IPS DF 6.9 (cell line): ENCODE measurements at places on chromosomes 3 and 15.

DNA sequence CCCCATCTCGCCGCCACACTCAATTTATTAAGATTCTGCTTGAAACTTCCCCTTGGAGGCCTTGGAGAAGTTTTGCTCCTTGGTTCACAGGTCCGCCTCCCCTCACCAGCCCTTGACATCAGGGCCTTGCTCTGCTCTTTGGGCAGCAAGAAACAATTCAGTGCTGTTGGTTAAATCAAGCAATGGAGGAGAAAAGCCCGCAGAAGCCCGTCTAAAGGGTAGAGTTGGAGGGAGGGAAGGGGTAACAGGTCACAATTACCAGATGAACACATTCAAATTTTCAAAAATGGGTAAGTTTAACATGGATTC, 429 bp downstream of the PARP9 start:
- no peak for DNase-seq

DNA sequence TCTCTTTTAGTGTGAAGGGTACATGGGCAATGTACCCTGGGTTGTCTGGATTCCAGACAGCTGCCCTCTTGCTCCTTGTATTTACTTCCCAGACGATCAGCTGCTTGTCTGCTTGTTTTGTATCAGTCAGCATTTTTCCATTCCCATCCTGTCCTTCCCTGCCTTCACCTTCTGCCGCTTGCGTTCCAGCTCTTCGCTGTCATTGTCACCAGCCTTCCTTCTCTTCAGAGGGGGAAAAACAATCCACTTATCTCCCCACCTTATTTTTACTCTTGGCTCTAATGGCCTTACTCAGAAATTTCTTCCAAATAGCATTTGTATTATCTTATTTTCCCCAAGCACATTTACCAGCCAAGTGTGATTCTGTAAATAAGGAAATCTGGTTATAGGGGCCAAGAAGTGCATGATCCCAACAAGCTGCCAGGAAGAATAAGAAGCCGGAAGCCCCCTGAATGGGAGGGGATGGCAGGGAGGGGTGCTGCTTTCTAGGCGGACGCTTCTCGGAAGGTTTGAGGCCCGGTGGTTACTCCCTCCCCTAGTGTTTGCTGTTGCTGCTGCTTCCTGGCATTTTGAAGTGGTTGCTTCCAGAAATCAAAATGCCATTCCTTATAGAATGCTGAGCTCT, 497.6 kb downstream of the NTRK3 start:
- no peak for DNase-seq

DNA sequence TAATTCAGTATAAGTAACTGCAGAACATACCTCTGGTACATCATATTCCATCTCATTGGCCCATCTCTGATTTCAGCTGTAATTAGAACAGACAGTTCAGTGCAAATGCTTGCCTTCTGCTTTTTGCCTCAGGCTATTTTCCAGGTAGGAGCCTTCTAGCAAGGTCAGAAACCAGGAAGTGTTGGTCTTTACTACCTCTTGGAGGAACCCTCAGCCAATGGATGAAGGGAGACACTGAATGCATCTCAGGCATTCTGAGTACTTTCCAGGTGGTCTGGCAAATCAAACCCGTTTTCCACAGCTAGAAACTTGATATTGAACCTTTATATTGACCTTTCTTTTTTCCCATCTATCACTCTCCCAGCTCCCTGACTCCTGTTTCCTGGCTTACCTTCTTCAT, 348.5 kb upstream of the SOX2 start:
- no peak for DNase-seq

- no peak for DNase-seq
Observed at GRCh38 chr3:196320137-196320536, 2.1 kb upstream of the DYNLT2B start.

GRCh38 chr3:104687362-104687761, 679.3 kb upstream of the ALCAM start:
- no peak for DNase-seq

- DNase-seq, result no peak
Observed at GRCh38 chr3:18234717-18235335, 190.3 kb downstream of the SATB1 start.

- DNase-seq, result no peak
Observed at GRCh38 chr3:29427266-29428103, 146.6 kb downstream of the RBMS3 start.

- no peak for DNase-seq
Observed at GRCh38 chr3:140370686-140371085, 307.2 kb upstream of the TRIM42 start.

GRCh38 chr15:45030743-45031142, 7.7 kb downstream of the SORD start:
- no peak for DNase-seq

- DNase-seq, result no peak
Observed at GRCh38 chr15:74994236-74994635, 1.1 kb upstream of the SCAMP5 start.

DNA sequence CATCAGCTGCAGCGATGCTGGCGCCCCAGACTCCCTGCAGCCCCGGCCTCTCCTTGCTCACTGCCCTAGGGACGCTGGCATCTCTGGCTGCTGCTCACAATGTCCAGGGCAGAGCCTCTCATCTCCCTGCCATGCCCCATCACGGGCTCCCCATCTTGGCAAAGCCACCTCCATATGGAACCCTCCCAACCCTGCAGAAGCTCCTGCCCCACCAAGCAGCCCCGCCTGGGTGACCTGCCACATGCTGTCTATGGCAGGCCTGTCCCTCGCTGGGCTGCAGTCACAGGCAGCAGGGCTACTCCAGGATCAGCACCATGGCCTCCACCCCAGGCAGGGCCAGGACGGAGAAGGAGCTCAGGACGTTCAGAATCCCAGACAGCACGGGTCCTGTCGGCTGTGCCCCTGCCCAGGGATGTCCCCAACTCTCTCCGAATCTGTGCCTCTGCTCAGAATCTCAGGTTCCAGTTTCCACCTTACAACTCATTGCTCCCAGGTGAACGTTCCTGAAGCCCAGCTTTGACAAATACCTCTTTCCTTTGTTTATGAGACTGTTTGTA, 58.4 kb downstream of the PLXNA1 start:
- no peak for DNase-seq

- no peak for DNase-seq
Observed at GRCh38 chr15:81336568-81336967, 12.6 kb upstream of the STARD5 start.

DNA sequence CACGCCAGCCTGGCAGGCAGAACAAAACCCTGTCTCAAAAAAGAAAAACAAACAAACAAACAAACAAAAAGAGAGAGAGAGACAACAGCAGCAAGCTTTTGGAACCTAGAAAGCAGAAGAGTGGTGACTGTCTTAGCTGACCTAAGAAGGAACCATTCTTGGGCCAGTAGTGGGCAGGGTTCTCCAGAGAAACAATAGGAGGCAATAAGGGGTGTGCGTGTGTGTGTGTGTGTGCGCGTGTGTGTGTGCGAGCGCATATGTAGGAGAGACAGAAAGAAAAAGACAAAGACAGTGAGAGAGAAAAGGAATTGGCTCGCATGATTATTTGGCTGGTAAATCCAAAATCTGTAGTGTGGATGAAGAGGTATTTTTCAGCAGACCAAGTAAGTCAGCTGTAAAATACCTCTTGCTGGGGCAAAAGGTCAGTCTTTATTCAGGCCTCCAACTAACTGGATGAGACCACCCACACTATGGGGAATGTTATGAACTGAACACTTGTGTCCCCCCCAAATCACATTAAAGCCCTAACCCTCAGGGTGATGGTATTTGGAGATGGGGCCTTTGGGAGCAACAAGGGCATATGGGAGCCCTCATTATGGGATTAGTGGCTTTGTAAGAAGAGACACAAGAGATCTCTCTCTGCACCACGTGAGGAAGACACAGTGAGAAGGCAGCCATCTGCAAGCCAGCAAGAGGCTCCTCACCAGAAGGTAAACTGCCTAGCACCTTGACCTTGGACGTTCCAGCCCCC, 15.1 kb upstream of the BLM start:
- no peak for DNase-seq

GRCh38 chr3:150469031-150469930, 61.2 kb downstream of the TSC22D2 start:
- DNase-seq, result no peak
